ENCODE measurements at places on chromosomes 13 and 19. TPM values are rescaled to one million over a fixed set of nuclear protein-coding genes. Genes with fewer than 3 reads are reported as not detected.

CEACAM16 gene
- total RNA-seq: not detected

ARID3A gene
- 83.9 TPM for total RNA-seq

IFNL1 gene
- not detected for total RNA-seq

ITGBL1 gene
- total RNA-seq: 71.8 TPM

PNMA8A gene
- 2.2 TPM for total RNA-seq

TRPC4 gene
- total RNA-seq: 6.3 TPM

CGB1 gene
- not detected for total RNA-seq

ZNF790 gene
- 2.4 TPM for total RNA-seq

PSG11 gene
- total RNA-seq: not detected

ZFR2 gene
- total RNA-seq: not detected

DPRX gene
- not detected for total RNA-seq

LRRC25 gene
- 0.44 TPM for total RNA-seq

All from placental pericyte (primary cell).